ENCODE measurements at places on chromosomes 4 and X. TPM values are rescaled to one million over a fixed set of nuclear protein-coding genes. Genes with fewer than 3 reads are reported as not detected.
A peak's percentile ranks its signal among the peaks of the same experiment; 100 is the strongest.

LAMP2 gene
- 34.5 TPM for total RNA-seq

ART3 gene
- total RNA-seq, result not detected

DCAF12L2 gene
- total RNA-seq, result 0.11 TPM

DOCK11 gene
- 37.2 TPM for total RNA-seq

VSIG4 gene
- not detected for total RNA-seq

MAGEA11 gene
- total RNA-seq, result not detected

GRCh38 chr4:154822775-154823174 lies 41.7 kb downstream of the RBM46 start:
- DNase-seq, result no peak

DNA sequence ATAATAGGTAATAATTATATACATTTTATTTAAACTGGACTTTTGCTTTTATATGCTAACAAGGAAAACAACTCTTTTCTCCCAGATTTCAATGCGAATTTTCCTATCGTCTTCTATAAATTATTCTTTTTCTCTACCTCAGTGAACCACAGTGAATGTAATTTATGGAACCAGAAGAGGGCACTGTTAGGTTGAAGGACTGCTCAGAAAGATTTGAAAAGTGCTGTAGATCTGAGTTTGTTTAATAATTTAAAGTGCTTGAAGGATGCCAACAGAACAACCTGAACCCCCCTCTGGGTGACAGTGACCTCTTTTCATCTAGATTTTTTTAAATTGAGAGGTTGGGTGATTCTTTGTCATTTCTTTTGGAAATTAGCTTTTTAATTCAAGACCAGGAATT lies 54.9 kb downstream of the PHOX2B start:
- DNase-seq, result no peak

DNA sequence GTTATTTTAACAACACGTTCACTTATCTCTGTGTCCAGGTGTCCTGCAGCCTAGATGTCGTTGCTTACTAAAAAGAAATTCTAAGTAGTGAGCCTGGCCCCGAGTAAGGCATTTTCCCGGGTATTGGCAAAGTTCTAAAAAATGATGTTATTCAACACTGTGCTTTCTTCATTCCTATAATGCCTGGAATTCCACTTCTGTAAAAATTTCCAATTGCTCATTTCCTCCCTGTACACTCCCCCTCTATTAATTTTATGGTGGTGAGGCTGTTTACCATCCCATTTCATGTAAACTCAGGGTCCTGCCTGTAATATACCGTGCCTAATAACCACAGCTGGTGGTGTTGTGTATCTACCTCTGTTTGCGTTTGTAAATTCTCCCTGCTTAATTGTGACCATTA lies 14.2 kb downstream of the BST1 start:
- DNase-seq, result no peak

DNA sequence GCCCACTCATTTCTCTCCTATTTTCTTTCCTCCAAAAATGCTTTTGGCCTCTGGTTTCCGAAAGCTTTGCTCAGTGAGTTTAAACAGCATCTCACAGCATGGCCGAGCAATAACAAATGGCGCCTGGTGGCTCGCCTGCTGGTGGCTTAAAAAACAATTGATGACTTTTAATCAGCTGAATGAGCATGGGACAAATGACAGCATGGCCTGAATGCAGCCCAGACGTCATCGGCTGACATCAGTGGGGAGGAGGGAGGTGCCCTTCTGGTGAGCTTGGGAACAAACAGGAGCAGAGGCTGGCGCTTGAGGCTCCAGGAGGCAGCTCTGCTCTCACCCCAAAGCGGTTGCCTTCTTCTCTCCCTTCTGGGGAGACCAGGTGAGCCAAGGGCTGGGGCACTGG lies 286.4 kb downstream of the BCOR start:
- DNase-seq, result no peak

GRCh38 chrX:24796204-24796603 lies 102.5 kb downstream of the POLA1 start:
- no peak for DNase-seq

DNA sequence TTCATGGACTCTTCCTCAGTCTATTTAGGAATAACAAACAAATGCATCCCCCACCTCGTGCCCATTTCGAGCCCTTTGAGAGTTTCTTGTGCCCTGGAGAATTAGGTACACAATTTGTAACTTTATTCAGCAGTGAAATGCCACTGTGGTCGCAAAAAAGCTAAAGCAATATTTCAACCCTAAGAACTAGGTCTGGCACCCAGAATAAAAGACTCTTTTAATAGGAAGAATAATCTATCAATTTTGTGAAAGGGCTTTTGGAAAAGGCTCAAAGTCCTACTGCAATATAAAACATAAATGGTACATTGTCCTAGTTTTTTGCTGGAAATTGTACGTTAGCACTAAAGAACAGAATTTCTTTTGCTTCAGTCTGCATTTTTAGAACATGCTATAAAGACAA lies 304.6 kb upstream of the TENM3 start:
- DNase-seq, result no peak

GRCh38 chr4:158604369-158604768 lies 67.3 kb downstream of the C4orf46 start:
- DNase-seq, result no peak

- no peak for DNase-seq
Measured at GRCh38 chr4:147599769-147600168, 17.4 kb upstream of the TMEM184C start.

DNA sequence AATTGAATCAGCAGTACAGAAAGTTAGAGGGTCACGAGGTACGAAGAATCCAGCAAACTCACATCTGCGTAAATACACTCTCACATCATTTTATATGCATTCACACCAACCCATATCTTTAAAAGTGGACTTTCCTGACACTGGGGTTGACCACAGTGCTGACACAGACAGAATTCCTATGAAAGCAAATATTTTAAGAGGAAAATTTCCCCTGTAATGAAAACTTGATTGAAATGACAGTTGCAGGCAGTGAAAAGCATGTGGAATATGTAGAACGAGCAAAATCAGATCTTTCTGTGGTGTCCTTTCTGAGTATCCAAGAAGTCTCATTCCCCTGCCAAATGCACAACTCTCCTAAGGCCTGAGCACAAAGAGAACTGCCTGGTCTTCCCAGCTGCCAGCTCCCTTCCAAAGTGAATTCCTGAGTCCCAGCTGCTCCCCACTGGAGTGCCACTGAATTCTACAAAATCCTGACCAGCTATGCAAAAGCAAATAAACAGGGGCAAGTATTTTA lies 50.5 kb upstream of the FAM9C start:
- no peak for DNase-seq

- DNase-seq, result no peak
Measured at GRCh38 chr4:11487139-11487538, 58.4 kb upstream of the HS3ST1 start.

DNA sequence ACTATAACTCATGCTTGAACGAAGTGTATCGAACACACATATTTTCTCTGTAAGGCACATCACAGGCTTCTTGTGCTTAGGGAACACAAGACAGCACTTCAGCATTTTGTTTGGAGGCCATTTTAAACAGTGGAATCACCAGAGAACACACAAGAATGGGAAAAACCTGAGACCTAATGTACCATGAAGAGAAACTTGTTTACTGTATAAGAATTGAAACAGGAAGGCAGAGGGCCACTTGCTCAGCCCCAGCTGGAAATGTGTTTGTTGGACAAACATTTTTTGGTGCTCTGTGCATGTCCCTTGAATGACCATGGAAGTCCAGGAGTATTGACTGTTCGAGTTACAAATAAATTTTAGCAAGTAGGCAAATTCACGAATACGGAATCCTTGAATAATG lies 47.5 kb downstream of the RAPGEF2 start:
- DNase-seq, result no peak

GRCh38 chr4:27702730-27703431 lies 842.2 kb downstream of the STIM2 start:
- peak; percentile 5 for DNase-seq

GRCh38 chrX:122835886-122836285 lies 348.2 kb upstream of the GRIA3 start:
- no peak for DNase-seq

GRCh38 chr4:39291686-39292085 lies 74.5 kb downstream of the RFC1 start:
- no peak for DNase-seq

- no peak for DNase-seq
Measured at GRCh38 chr4:174669270-174669669, 147.0 kb upstream of the HPGD start.

- DNase-seq, result no peak
Measured at GRCh38 chr4:65917486-65917885, 247.2 kb upstream of the EPHA5 start.

- peak; percentile 4 for DNase-seq
Measured at GRCh38 chrX:50691820-50692219, 122.2 kb downstream of the SHROOM4 start.
